ENCODE measurements at places on chromosomes 12 and 14.

DNA sequence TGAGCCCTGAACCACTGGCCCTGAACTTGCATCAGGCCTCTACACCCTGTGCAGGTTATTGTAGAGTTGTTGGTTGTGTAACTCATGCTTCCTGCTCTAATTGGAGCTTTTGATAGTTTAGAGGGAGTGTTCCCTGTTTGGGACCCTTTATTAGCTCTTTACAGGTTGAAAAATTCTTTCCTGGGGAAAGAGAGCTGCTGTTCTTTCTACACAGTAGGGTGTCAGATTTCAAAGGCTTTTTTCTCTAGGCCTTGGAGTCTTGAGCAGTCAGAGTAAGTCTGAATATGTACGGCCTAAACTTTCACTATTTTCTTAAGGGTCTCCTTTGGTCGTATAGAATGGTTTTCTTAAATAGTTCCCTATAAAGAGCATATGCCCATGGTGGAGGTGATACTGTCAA is 60.8 kb upstream of the NEDD1 start:
- no peak for DNase-seq

DNA sequence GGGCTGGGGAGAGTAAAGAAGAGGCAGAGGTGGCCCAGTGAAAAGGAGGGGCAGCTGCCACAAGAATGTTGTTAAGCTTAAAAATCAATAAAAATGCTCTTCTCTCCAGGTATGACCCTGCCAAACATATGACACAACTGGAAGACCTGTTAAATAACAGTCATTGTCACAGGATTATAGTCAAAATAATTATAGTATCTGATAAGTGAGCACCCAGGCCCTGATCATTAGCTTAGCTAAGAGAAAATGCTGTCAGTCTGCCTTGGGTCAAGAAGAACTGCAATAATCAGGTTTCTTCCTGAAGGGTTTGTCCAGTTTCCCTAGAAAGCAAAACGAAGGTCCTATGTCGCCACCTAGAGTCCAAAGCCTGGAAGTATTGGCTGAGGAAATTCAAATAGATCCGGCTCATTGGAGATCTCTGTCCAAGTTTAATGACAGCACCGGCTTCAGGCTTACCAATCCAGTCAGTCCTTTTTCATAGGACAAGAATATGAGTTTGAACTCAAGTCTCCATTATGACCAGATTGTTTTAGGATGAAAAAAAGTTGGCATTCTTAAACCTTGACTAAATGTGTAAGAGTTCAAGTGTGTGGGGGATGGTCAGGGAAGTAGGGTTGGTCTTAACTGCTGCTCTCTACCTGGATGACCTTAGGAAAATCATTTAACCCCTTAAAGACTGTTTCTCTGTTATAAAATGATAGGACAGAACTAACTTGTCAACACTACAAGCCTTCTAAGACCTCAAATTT is 22.5 kb upstream of the NKX2-8 start:
- no peak for DNase-seq

DNA sequence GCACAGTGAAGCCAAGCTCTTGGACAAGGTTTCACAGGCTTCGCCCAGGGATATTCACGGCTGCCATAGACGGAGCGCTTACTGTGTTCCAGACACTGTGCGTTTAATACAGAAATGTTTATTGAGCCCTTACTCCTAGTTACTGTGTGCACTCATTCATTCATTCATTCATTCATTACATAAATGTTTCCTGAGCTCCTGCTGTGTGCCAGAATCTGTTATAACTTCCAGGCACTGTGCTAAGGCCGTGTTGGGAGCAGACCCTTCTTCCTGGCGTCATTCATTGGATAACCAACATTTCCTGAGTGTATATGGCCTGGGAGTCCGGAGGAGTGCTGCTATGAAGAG is 760 bp upstream of the MED13L start:
- DNase-seq = no peak

GRCh38 chr12:39692258-39692853 is 72.8 kb upstream of the ABCD2 start:
- DNase-seq = no peak

DNA sequence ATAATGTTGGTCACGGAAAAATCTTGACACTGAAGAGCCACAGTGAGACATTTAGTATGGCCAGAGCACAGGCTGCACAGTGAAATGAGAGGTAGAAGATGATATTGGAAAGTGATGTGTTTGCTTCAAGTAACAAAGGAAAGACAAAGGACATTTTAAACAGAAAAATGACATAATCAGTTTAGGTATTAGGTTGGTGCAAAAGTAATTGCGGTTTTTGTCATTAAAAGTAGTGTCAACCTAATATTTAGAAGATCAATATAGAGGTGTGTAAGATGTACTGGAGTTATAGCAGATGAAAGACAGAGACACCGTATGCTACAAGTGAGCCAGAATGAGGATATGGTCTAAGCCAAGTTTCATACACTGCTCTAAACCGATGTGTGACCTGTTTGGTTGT is 253.0 kb upstream of the PPFIA2 start:
- no peak for DNase-seq

GRCh38 chr14:64218344-64219240 is 75.6 kb downstream of the ESR2 start:
- DNase-seq = no peak

DNA sequence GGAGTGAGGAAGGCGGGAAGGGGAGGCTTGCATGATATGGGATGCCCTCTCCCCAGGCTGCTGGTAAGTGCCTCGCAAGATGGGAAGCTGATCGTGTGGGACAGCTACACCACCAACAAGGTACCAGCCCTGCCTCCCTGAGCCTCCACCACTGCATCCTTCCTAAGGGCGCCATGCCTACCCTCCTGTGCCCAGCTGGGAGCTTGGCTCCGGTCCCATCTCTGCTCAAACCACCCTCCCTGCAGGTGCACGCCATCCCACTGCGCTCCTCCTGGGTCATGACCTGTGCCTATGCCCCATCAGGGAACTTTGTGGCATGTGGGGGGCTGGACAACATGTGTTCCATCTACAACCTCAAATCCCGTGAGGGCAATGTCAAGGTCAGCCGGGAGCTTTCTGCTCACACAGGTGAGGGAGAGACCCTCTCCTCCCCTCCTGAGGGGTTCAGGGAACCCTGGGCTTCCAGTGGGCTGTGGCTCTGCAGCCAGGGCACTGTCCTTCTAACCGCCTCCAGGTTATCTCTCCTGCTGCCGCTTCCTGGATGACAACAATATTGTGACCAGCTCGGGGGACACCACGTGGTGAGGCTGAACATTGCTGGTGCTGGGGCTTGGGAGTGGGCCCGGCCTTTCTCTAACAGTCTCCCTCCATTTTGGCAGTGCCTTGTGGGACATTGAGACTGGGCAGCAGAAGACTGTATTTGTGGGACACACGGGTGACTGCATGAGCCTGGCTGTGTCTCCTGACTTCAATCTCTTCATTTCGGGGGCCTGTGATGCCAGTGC is 2.6 kb downstream of the GNB3 start:
- no peak for DNase-seq

GRCh38 chr14:105083926-105084685 is 18.9 kb upstream of the GPR132 start:
- no peak for DNase-seq

DNA sequence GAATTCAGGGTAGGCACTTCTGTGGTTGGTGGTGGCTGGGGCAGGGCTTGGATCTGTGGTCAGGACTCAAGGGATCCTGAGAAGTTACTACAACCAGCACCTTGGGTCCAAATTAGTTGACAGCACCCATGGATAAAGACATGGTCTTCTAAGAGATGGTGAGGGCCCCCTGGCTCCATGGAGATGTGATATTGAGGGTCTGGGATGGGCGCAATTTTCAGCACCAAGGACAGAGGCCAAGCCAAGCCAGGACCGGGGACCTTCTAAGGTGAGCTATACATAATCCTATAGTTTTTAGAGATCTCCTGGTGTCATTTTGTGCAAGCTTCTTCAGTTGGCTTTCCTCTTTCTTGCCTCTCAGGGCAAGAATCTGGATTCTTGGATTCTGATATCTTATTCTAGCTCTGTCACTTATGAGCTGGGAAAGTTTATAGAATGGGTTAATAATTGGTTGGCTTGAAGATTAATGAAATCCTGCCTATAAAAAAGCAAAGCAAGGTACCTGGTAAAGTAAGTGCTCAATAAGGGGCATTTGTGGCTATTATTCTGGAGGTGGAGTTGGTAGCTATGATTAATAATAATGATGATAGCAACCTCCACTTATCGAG is 130.1 kb upstream of the LHX5 start:
- no peak for DNase-seq

Data from posterior cingulate gyrus (tissue), 11 donors.